ENCODE measurements at places on chromosomes 16 and 17.

- DNase-seq, result no peak
Measured at GRCh38 chr17:17024778-17025300, 17.4 kb upstream of the MPRIP start.

DNA sequence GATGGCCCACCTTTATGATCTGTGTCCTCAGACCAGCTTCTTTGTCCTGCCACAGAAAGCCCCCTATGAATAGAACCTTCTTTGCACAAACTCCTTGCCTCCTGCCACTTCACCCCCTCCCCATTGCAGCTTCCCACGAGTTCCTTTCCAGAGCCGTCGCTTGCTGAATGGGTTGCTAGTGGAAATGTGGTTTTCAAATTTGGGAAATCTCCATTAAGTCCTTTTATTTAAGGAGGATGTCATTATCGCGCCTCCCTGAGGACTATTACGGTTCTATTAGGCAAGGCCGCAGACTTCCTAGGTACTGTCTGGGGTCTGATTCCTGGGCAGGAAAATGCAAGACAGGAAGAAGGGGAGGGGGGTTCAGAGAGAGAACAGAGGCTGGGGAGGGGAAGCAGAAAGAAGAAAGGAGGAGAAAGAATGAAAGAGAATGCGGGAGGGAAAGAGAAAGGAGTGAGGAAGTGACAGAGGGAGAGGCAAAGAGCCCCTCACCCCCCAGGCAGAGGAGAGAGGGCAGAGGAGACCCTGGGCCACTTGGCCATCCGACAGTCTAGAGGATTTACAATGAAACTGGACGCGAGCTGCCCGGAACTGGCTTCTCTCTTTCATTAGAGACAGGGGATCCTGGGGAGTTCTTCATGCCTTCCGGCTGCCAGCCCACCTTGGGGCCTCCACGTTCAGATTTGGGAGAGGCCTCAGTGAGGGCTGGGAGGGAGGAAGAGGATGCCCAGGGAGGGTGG, 31.7 kb upstream of the ETV4 start:
- no peak for DNase-seq

- DNase-seq, result no peak
Measured at GRCh38 chr16:3115561-3115960, 3.2 kb downstream of the ZNF205 start.

GRCh38 chr17:51056813-51057510, 63.7 kb downstream of the SPAG9 start:
- DNase-seq, result no peak

DNA sequence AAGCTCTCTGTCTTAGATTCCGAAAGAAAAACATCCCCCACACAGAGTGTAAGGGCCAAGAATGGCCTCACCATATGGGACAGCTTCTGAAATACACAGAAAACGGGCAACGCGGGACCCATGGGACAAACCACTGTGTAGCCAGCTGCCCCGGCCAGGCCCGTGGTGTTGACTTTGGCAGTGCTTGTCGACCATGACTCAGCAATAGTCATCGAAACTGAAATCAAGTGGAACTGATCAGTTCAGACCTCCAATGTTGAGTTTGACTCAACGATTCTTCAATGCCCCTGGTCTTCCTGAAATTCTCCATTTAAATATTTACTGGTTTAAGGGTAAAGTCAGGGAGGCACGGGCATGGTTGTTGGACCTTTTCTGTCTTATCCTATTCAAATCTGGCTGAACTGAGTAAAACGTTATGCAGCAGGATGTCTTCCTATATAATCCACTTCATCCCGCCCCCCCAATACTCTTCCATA, 27.5 kb downstream of the ZFHX3 start:
- DNase-seq, result peak; percentile 26

DNA sequence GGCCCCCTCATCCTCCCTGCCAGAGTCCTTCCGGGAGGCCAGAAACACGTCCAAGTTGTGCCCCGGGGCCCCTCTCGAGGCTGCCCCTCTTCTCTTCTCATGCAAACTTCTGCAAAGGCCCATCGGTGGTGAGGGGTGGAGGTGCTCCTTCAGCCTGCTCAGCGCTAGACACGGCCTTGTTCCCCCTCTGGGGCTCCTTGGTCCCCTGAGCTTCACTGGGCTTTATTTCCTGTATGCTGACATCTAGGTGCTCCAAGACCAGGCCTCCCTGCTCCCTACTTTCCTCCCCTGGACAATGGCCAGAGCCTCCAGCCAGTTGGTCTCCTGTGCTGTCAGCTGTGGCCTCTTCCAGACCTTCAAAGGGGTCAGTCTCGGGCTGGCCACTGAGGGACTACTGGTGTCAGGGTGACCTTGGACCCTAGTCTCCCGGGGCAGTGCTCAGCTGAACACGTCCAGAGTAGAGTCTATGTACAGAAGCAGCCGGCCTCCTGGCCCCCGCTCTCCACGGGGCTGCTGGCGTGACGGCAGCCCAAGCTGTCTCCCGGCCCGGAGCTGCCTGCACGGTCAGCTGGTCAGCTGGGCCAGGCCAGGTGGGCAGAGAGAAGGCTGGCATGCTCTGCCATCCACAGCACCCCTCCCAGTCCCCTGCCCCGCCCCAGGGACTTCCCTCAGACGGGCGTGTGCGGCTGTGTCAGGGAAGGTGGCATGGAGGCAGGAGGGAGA, 1.7 kb upstream of the PRR35 start:
- DNase-seq, result no peak

DNA sequence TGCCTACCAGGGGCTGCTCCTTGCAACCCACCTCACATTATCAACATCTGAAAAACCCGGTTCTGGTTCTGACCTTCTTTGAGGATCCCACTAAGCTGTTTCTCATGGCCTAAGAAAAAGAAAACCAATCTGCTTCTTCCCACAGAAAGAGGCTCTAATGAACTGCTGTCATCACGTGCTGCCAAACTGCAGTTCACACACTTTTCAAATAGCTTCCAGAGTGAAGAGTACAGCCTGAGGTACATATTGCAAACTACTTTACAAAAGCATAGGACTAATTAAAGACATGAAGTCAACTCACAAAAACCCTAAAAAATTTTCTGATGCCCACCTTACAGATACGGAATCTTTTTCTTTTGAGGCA, 36.7 kb downstream of the SMG6 start:
- no peak for DNase-seq

DNA sequence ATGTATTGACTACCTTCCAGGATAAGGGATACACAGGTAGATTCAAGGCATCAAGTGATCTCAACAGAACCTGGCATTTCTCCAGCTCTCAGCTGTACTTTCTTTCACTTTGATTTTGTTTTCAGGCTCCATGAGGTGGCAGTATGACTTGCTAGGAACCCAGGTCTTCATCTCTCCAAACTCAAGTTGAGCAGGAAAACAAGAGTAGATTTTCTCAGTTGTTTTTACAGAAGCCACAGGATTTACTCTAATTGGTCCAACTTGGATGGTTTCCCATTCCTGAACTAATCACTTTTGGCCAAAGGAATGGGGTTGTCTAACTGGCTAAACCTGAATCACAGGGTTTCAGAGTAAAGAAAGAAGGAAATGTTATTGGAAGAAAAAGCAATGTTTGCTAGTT, 146.6 kb downstream of the TRIM37 start:
- DNase-seq, result no peak

DNA sequence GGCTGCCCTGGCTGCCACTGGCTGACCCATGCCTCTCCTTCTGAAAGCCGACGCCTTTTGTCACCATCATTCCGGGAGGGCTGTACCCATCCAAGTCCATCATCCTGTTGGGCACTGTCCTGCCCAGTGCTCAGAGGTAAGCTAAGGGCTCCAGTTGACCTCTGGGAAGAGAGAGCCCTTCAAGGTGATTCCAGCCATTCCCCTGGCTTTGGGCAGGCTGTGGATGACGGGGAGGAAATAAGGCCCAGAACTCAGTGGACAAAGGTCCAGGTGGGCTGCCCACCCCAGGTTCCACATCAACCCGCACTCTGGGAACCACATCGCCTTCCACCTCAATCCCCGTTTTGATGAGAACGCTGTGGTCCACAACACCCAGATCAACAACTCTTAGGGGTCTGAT, 45.8 kb downstream of the NOS2 start:
- DNase-seq, result no peak

- DNase-seq, result no peak
Measured at GRCh38 chr17:27230996-27231395, 62.9 kb upstream of the WSB1 start.

DNA sequence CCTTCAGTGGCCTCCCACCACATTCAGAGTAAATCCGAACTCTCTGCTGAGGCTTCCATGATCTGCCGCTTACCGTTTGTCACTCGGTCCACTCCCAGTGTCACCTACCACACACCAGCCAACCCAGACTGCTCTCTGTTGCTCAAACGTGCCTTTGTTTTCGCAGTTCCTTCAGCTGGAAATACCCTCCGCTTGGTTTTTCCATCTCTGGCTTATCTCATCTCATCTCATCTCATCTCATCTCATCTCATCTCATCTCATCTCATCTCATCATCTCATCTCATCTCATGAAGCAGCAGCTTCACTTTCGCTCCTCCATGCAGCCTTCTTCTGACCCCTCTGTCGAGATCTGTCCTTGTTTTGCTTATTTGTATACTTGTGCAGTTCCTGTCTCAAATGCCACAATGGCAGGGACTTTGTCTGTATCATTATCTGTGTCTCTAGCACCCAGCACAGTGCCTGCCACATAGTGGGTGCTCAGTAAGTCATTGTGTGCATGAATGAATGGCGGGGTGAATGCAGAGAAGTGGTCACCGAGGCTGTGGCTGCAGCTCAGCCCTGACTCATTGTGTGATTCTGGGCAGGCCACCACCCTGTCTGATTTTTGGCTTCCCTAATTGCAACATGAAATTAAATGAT, 3.8 kb upstream of the SNX20 start:
- no peak for DNase-seq

DNA sequence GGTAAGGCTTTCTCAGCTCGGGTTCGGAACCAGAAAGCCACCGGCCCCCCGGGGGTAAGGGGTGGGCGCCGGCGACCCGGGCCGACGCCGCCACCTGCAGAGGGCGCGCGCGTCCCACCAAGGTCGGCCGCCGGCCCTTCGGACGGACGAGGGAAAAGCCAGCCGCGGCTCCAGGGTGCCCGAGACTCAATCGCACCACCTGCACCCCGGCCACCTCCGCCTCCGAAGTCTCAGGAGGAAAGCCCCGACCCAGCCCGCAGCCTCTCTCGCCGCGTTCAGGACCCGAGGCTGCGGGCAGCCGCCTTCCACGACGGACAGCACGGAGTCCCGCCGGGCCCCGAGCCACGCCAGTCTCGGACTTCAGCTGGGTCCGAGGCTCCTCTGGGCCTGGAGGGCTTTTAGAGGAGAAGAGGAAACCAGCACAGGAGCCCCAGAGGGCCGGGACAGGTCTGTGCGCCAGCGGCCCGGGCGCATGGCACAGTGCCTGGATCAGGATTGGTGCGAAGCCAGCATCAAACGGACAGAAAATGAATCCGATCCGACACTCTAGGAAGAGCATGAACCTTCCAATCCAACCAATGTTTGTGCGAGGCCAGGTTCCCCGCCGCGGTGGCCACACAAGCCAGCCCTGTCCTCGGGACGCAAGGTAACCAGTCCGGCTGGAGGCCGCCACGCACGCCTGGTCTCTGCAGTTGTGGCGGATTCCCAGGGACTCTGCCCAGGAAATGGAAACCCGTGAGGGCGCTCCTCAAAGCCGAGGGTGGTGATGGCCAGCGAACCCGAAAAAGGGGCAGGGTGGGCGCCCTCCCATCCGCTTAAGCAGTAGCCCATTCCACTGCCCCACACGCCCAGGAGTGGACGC, 6.7 kb downstream of the CBX8 start:
- DNase-seq, result no peak

- DNase-seq, result no peak
Measured at GRCh38 chr17:75480281-75480680, 23.8 kb downstream of the TMEM94 start.

DNA sequence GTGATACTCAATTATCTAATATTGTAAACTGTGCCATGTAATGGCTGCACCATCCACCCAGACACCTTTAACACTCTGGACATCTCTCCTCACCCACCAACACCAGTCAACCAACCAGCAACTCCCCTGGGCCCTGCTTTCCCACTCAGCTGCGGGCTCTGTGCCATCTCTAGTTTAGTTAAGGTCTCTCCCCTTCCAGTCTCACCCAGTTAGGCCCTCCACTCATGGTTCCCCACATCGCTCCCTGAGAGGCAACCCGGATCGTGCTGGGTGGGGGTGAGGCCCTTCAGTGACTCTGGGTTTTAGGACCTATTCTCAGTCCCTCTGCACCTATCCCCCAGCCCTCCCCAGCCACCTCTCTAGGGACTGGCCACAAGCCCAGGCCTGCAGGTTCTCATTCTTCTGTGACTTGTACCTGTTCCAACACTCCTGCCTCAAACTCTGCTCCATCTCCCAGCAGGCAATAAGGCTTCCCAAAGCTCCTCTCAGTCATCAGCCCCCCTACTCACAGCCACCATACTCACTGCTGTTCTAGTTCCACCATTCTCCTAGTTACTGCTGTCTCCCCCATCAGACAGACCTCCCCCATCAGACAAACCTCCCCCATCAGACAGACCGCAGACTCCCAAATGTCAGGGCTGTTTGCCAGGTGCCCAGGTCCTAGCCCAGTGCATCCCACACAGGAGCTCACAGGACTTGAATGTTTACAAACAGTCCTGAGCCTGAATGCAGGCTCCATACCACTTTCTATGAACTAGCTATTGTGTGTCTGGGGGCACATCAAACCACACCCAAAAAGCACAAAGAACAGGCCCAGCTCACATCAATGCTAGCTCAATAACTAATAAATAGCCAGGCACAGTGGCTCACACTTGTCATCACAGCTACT, 2.6 kb downstream of the TK2 start:
- DNase-seq, result no peak

- DNase-seq, result no peak
Measured at GRCh38 chr16:56807011-56807675, 57.9 kb upstream of the SLC12A3 start.

GRCh38 chr16:67822511-67822910, 15.8 kb downstream of the TSNAXIP1 start:
- DNase-seq, result no peak

- DNase-seq, result no peak
Measured at GRCh38 chr16:87931504-87931903, 4.8 kb downstream of the CA5A start.

DNA sequence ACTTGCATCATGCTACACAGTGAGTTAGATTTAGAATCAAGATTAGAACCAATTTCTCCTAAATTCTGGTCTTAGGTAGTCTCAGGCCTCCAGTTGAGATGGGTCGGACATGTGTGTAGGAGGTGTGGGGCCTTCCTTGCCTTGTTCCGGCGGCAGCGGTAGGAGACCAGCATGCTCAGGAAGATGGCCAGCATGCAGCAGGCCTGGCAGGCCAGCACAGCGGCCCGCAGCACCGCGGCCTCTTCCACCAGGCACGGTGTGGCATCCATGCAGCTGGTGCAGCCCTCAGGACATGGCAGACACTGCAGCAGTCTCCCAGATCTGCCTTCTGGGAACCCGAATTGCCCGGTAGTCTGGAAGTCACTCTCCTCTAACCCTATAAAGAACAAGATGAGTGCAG, 6.9 kb downstream of the GPR179 start:
- no peak for DNase-seq

DNA sequence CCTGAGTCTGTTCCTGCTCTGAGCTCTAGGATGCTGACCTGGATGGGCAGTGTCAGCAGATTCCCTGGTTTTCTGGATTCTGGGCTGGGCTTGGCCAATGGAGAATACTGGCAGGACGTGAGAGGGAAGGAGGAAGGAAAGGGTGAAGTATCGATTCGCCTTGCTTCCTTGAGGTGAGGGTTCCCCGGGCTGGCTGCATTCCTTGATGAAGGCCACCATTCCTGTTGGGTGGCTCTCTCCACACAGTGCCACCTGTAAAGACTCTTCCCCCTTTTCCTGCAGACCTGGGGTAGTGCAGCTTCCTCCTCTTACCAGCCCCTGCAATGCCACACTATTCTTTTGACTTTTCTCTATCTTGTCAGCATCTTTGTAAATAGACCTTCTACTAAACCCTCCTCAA, 58.1 kb upstream of the TANC2 start:
- DNase-seq, result no peak

- DNase-seq, result no peak
Measured at GRCh38 chr16:63426275-63426870, 1390.1 kb upstream of the CDH8 start.

Measured in C1 segment of cervical spinal cord (tissue), 14 donors.